Frontal cortex (tissue), 4 donors: ENCODE measurements at places on chromosomes 12 and 14. TPM values are rescaled to one million over a fixed set of nuclear protein-coding genes. Genes with fewer than 3 reads are reported as not detected.

TPPP2 gene
- not detected for total RNA-seq

MYF6 gene
- total RNA-seq = 1.6 TPM

KRT75 gene
- total RNA-seq = not detected

LRRIQ1 gene
- 6.5 TPM for total RNA-seq

CCDC38 gene
- not detected for total RNA-seq

KCNJ8 gene
- 6.5 TPM for total RNA-seq

TDRD9 gene
- 6.5 TPM for total RNA-seq

JPH4 gene
- total RNA-seq = 32.2 TPM

KRT85 gene
- total RNA-seq = not detected

ESYT1 gene
- total RNA-seq = 26.5 TPM

TAS2R9 gene
- total RNA-seq = 0.41 TPM

DNA sequence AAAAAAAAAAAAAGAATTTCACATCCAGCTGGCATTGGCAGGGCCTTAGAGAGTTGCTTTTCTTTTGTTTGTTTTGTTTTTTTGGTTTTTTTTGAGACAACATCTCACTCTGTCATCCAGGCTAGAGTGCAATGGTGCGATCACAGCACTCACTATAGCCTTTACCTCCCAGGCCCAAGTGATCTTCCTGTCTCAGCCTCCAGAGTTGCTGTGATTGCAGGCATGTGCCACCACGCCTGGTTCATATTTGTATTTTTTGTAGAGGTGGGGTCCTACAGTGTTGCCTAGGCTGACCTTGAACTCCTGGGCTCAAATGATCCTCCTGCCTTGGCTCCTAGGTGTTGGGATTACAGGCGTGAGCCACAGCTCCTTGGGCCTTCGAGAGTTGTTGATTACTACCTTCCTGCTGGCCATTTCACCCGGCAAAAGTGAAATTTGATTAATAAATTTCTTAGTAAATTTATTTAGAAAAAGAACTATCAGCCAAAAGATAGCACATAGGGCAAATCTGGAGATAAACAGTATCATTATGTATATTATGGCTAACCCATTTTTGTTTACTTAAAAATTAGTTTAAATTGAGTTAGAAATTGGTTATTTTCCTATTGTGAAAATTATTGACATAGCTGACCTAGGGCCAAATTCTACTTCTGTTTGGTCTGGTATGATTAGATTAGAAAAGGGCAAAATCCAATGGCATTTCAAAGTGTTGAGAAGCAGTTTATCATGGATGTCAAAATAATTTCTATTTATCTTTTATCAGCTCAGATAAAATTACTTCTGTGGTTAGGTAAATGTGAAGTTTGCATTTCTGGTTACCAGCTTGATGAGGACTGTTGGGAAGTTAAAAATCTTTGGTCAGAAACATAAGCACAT lies 12.6 kb downstream of the ACTR6 start:
- no peak for DNase-seq

- DNase-seq = no peak
Measured at GRCh38 chr14:59832653-59833294, 37.8 kb downstream of the RTN1 start.

DNA sequence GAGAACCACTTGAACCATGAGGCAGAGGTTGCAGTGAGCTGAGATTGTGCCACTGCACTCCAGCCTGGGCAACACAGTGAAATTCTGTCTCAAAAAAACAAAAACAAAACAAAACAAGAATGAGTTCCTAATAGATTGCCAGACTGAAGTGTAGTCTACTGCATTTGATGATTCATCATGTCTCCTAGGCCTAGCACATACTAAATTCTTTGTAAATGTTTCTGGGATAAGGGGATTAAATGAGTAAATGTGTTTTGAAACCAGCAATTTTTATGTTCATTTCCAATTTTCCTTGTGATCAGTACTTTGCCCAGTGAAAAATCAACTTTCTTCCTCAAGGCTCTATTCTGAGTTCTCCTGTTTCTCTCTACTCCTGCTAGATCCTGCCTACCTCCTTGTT lies 2.9 kb upstream of the DYRK2 start:
- no peak for DNase-seq

GRCh38 chr14:94171208-94171607 lies 2.9 kb upstream of the PPP4R4 start:
- DNase-seq = no peak

DNA sequence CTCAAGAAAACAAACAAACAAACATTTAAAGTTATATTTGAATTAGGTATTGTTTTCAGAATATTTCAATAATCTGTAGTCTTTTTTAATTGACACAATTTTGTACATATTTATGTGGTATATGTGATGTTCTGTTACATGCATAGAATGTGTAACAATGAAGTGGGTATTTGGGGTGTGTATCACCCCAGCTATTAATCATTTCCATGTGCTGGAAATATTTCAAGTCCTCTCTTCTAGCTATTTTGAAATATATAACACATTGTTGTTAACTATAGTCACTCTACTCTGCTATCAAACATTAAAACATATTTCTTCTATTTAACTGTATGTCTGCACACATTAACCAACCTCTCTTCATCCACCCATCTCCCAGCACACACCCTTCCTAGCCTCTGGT lies 32.0 kb upstream of the SIX1 start:
- DNase-seq = no peak

DNA sequence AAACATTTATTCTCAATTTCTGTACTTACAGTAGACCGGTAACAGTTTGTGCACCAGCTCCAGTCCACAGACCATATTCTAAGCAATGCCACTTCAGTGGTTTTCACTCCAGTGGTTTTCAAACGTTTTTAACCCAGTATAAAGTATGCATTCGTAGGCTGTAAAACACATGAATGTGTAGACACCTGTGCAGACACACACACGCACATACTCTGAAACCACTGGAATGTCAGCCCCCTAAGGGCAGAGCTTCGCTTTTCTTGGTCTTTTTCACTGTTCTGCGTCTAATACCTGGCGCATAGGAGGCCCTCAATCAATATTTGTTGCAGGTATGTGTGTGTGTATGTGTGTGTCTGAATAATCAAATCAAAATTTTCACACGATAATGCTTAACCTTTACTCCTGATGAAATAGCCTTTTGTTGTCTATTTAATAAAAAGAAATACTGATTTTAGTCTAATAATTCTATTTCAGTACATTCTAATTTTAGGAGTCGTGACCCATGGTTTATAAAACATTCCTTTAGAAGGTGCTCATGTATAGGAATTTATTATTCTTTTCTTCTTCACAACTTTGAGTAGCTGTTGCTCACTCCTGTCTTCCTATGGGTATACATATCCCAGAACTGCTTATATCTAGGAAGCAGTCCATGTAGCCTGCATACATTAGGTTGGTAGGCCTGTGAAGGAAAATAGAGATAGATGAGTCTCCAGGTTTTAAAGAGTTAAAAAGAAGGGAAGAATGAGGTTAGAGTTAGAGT lies 73.6 kb upstream of the REP15 start:
- DNase-seq = no peak

- no peak for DNase-seq
Measured at GRCh38 chr12:25904442-25904841, 54.0 kb upstream of the RASSF8 start.

- DNase-seq = peak; percentile 69
Measured at GRCh38 chr14:77033622-77034589, 5.4 kb upstream of the IRF2BPL start.

- no peak for DNase-seq
Measured at GRCh38 chr12:16189849-16190248, 87.6 kb downstream of the SLC15A5 start.

DNA sequence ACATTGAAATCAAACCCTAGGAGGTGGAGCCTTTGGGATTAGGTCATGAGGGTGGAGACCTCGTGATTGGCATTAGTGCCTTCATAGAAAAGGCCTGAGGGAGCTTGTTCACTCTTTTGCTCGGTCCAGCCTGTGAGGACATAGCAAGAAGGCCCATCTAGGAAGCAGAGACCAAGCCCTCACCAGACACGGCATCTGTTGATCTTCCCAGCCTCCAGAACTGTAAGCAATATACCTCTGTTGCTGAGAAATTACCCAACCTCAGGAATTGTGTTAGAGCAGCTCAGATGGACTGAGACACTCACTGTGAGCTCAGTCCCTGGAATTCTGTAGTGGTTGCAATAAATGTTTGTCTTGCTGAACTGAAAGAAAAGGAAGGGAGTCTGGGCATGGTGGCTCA lies 116.2 kb upstream of the MAP1LC3B2 start:
- no peak for DNase-seq

DNA sequence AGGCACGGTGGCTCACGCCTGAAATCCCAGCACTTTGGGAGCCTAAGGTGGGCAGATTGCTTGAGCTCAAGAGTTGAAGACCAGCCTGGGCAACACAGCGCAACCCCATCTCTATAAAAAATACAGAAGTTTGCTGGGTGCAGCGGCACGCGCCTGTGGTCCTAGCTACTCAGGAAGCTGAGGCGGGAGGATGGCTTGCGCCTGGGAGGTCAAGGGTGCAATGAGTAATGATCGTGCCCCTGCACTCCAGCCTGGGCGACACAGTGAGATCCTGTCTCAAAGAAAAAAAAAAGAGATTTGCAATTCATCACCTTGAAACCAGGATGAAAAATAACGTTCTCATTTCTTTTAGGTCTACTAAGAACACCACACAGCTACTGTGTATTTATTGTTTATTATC lies 4.0 kb downstream of the STX2 start:
- DNase-seq = no peak

DNA sequence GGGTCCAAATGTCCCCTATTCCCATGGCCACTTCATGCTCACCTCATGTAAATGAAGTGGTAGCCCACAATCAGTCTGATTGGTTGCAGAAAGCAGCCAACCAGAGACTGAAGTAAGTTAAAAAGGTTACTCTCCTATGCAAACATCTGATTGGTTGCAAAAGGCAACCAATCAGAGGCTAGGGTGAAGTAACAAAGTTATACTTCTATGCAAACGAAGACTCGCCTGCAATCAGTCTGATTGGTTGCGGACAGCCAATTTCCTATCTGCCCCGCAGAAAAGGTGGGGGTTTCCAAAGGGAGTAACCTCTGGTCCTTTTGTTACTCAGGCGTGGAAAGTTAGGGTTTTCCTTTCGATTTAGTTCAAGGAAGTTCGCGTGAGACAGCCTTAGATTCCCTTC lies 208.1 kb upstream of the NEDD1 start:
- DNase-seq = no peak

- DNase-seq = no peak
Measured at GRCh38 chr14:84959851-84960520, 570.0 kb upstream of the FLRT2 start.

- no peak for DNase-seq
Measured at GRCh38 chr12:80802652-80803400, 86.1 kb downstream of the MYF5 start.

GRCh38 chr14:77241955-77242354 lies 29.1 kb downstream of the NGB start:
- DNase-seq = no peak

DNA sequence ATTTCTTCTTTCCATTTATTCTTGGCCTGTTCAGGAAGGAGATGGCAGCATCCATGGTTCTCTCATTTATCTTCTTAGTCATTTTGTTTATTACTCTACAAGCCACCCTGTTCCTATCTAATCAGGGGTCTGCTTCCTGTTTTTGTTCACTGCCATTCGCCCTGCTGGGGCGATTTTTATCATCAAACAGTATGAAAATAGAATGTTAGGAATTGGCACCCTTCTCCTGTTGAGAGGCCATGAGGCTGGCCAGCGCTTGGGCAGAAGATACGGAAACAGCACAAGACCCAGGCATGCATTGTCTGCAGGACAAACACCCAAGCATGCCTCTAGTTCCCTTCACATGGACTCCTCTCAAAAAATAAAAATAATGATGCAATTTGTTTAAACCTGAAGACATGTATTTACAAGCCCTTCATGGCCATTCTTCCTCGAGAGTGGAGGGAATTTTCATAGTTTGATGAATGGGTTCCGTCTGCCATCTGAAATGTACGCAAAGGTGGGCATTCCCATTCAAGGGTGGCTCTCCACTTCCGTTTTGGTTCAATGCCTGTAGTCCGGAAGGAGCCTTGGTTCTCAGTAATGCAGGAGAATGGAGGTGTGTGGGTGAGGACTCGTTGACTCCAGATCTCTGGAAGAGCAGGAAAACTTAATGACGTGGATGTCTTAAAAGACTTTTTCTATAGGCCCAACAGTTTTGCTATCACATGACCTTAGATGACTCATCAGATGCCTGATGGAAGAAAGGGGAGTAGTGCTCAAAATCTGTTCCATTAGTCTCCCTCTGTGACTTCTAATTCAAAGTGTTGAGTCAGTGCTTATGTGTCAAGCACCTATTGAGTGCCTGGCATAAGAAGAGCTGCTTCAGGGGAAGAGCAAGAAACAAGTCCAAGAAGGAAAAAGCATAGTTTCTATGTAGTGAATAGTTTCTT lies 252.4 kb upstream of the TBX3 start:
- no peak for DNase-seq

DNA sequence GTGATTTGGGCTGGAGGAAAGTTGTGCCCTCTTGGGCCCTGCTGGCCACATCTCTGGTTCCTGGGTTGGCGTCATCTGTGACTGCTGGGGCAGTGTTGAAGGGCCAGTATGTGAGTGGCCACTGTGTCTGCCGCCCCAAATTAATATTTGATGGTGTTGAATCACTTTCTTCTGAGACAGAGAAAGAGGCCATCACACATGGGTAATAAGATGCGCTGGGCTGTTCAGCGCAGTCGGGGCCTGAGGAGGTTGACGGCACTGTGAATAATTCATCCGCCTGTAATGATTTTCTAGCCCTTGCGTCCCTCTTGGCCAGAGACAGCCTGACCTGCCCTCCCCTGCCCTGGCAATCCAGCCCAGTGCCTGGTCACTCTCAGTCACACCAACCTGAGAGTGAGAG lies 56.2 kb upstream of the BEGAIN start:
- DNase-seq = no peak

GRCh38 chr14:66365388-66365787 lies 120.8 kb upstream of the CCDC196 start:
- DNase-seq = no peak

GRCh38 chr14:54137614-54137961 lies 181.0 kb upstream of the BMP4 start:
- no peak for DNase-seq

GRCh38 chr14:51507906-51508511 lies 143.7 kb upstream of the FRMD6 start:
- DNase-seq = peak; percentile 49

DNA sequence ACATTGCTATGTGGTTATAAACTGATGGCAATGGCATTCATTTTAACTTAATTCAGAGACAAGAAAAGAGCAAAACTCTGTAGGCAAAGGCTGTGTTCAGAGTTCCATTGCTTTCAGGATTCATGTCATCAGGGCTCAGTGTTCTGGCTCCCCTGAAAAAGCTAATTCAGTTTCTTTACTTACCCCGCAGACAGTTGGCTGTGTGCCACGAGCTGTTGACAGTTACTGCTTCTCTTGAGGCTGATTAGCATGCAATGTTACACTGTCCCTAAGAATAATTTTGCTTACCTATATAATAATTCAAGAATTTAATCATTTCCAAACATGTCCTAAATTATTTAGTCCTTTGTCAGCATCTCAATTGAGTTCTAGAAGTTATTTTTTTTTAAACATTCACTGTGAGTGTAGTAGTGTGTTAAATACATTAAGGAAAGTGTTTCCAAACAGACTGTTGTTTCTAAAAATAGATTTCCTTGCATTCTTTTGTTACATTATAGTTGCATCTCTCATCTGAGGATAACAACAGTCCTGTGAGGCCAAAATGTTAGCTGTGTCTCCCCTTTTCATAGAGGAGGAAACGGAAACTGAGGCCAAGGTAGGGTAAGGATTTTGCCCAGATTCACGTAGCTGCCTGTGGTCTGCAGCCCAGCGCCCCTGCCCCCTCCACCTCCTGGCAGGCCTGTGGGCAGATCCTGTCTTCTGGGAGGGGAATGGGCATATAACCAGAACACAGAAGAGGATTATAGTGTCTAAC lies 98.6 kb downstream of the PELI2 start:
- DNase-seq = no peak
